ENCODE measurements at places on chromosomes 11 and 22. TPM values are rescaled to one million over a fixed set of nuclear protein-coding genes. Genes with fewer than 3 reads are reported as not detected.

DNA sequence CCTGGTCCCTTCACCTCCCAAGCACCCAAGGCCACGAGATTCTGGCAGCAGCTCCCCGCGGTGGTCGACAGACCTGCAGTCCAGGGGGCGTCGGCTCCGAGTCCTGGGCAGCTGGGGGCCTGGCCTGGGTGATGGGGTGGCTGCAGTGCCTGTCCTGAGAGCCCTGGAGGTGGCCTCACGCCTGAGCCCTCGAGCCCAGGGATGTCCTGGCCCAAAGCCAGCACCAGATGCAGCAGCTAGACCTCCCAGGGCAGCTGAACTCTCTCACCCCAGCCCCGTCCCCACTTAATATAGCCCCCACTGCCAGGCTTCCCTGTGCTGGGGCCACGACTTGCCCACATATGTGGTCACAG lies 6.6 kb downstream of the LMNTD2 start:
- no peak for DNase-seq

The APOA5 gene
- total RNA-seq, result not detected

DNA sequence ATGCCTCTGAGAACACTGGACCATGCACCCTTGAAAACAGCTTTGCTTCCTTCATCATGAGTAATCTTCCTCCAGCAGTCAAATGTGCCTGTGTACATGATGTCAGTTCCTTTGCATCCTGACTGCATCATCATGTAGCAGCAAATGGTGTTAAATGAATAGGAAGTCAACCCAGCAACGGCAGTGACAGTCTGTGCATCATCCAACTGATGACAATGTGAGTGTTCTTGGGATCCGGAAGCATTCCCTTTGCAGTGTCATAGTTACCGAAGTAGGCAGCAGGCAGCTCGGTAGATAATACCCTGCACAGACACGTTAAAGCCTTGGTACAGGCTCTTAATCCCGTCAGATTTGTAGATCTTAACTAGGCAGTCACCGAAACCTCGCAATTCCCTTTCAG lies 2.5 kb downstream of the WBP2NL start:
- no peak for DNase-seq

The CYP2D6 gene
- not detected for total RNA-seq

DNA sequence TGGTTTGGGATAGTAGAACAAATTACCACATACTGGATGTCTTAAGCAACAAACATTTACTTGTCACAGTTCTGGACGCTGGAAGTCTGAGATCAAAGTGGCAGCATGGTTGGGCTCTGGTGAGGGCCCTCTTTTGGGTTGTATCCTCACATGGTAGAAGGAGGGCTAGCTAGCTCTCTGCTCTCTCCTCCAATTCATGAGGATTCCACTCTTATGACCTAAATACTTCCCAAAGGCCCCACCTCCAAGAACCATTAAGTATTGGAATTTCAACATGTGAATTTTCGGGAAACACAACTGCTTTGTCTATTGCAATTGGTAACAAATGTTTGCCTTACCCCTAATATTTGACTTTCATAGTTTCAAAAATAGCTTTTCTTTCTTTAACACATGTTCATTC lies 52.6 kb downstream of the MUC15 start:
- no peak for DNase-seq

DNA sequence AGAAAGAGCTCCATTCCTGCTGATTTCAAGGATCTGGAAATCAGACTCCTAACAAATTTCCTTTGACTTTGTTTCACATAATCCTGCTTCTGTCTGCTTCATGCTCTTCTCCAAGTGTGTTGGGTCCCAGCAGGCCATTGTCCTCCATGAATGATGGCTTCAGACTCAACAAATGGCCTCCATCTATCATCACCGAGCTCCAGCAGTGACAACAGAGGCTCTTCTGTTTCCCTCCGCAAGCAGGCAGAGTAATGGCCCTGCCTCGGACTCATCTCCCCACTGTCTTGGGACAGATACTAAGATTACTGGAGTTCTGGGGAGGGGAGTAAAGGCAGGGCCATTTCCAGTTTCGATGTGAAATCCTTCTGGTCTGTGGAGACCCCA lies 127.3 kb downstream of the TENM4 start:
- DNase-seq, result no peak

The ROM1 gene
- 11.4 TPM for total RNA-seq

GRCh38 chr22:48896766-48897644 lies 930.7 kb downstream of the BRD1 start:
- DNase-seq, result no peak

- no peak for DNase-seq
Measured at GRCh38 chr11:555780-556661, 4.5 kb downstream of the LMNTD2 start.

DNA sequence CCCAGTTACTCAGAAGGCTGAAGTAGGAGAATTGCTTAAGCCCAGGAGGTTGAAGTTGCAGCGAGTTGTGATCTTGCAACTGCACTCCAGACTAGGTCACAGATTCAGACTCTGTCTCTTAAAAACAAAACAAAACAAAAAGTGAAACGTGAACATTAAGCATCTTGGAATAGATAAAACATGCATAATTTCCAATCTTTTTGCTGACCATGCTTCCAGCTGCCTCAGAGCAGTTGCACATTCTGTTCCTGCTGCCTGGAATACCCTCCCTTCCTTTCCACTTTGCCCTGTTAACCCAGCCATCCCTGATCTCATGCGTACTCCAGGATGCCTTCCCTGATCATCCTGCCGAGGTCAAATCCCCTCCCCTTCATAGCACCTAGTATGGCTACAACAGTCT lies 718 bp upstream of the CCDC88B start:
- DNase-seq, result no peak

The OR10A2 gene
- not detected for total RNA-seq

- DNase-seq, result no peak
Measured at GRCh38 chr11:118914178-118914918, 11.4 kb downstream of the BCL9L start.

The C11orf91 gene
- not detected for total RNA-seq

DNA sequence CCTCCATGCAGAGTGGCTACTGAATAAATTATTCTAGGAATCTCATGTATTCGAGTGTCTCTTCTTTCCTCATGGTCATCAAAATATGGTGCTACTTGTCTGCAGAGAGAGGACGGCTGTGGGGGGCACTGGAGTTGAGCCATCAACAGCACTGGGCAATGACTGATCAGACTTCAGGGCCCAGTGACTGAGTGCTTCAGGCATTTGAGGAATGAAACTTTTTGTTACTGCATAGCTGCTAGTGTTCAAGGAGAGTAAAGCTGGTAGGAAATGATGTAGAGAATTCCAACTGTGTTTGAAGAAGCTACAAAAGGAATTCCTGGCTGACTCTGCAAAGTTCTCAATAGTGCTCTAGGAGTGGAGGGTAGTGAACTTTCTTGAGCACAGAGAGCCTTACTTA lies 277.7 kb downstream of the CADM1 start:
- no peak for DNase-seq

- DNase-seq, result no peak
Measured at GRCh38 chr11:13834463-13834862, 128.1 kb upstream of the SPON1 start.

The RPS25 gene
- 672 TPM for total RNA-seq

DNA sequence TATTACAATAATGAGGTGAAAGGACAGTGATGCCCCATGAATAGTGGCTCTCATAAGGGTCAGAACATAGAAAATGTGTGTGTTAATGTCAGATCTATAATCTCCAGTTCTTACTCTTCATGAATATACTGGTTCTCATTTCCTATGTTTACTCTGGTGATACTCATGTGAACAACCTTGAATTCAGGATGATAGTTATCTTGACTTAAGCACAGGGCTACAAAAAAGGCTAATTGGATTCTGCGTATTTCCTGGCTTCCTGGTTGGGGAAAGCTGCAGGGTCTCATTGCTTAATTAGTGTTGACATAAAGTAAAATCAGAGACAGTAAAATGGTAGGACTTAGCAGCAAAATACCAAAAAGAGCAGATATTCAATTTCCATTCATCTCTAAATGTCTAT lies 1316.8 kb upstream of the RAG2 start:
- no peak for DNase-seq

DNA sequence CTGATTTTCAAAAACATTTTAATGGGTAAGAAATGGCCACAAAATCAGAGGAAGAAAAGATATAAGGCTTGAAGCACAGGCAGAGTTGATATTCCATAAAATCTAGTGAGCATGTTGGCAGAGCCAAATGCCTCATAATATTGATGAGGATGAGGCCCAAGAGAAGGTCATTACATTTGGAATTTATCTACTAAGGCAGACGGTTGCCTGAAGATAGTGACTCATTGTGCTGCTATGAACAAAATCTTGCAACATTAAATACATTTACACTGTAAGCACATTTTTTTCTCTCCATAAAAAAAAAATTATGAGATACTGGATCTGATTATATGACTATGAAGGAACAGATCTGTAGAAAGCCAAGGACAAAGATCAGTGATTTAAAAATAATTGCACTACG lies 881.4 kb upstream of the CHORDC1 start:
- no peak for DNase-seq

GRCh38 chr11:117084992-117085391 lies 13.2 kb downstream of the SIK3 start:
- no peak for DNase-seq

DNA sequence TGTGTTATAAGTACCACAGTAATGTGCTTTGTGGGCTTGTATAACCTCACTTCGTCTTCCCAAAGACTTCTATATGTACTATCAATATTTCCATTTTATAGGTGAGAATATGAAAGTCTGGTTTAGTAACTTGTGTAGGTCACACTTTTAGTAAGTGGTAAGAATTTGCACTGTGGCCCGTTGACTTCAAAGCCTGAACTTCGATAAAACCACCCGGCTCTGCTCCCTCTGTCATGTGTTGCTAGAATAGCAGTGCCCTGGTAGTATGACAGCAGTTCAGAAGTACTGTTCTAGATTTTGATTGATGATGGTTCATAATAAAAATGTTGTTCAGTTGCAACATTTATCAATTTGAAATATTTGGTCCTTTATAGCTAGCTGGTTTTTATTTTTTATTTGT lies 110.2 kb upstream of the SORL1-AS1 start:
- no peak for DNase-seq

The KCNE3 gene
- total RNA-seq, result 8.3 TPM

The MRGPRF gene
- total RNA-seq, result 171 TPM

DNA sequence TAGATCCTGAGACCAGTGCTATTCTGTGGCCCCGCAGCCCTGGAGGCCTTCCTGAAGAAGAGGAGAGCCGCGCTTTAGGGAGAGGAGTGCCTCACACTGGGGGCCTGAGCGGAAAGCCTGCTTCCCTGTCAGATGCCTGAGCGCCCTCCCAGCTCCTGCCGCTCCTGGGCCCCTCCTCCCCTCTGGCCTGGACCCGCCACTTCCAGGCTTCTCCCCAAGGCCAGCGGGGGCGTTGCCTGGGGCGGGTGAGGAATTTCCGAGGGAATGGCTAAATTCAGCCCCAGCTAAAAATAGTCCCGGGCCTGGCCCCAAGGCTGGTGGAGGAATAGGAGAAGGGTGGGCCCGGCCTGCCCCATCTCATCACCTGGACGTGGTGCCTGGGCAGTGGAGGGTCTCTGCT lies 15.4 kb downstream of the ARHGEF17 start:
- DNase-seq, result peak; percentile 80

DNA sequence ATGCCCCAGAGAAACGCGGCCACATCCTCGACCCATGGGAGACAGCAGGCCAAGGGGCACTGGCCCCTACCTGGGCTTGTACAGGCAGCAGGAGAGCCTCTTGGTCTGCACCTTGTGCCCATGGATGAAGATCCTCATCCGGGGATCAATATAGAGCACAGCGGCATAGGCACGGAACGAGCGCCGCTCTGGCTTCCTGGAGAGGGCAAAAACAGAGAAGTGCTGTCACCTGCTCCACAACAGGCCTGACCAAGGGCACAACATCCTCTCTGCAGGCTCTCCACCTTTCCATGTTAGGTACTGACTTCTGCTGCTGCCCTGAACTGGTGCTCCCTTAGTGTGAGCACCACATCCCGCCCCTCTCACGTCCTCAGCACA lies 27.2 kb downstream of the MORC2 start:
- DNase-seq, result no peak

Measured in thoracic aorta (tissue), 2 donors.